Endothelial cell (in vitro differentiated cells): ENCODE measurements at places on chromosomes 2 and 18.

DNA sequence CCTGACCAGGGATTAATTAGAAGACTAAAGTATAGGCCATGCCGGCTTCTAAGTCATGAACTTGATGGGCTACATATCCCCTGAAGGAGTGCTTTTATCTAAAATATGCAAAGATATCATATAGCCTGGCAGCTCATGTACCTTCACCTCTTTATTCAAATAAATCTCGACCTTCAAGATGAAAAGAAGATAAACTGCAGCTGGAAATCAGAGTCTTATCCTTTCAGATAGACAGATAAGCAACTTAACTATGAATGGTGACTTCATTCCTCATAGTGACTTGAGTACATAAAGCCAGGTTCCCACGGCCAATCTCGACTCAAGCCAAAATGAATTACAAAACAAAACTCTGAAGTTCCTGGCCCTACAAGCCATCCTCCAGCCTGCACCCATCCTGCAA lies 165.3 kb upstream of the KLHL29 start:
- no peak for DNase-seq

DNA sequence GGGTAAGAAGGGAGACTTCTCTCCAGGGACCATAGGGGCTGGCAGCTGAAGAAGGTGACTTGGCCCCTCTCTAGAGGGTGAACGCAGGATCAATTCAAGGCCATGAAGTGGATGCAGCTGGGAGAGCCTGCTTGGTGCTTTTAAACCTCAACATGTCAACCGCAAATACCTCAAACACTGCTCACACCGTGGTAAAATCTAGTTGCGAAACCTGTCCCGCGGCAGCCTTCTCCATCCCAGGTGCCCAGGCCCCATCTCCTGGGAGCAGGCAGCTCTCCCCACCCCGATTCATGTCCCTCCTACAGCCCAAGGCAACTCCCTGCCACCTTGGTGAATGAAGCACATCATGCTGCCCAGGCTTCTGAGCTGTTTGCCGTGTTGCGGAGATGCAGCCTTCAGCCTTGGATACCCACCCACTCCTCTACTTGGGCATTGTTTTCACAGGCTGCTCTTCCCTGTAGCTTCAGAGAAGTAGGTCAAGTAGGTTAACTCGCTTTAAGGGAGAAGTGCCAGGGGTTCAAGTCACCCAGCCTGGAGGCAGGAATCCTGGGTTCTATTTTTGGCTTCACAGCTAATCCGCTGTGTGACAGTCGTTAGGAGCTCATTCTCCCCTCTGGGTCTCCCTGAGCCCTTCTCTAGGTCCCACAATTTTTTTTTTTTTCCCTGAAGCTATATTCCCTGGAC lies 6.2 kb upstream of the EFR3B start:
- DNase-seq: no peak

DNA sequence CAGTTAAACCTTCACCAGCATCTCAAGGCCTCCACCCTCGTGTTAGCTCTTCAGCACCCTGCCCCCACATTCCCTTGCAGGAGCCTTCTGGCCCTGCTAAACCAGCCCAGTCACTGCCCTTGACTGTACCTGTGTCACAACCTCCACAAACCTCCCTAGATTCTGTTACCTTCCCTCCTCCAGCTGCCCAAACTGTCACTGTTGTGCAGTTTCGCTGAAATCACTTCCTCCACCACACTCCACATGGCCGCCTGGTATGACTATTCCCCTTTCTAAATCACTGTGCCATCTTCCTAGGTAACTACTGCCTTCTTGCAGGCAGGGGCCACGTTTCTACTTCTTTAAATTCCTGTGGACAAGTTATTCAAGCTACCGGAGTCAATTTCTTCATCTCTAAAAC lies 160.2 kb downstream of the GALNT14 start:
- DNase-seq: no peak

DNA sequence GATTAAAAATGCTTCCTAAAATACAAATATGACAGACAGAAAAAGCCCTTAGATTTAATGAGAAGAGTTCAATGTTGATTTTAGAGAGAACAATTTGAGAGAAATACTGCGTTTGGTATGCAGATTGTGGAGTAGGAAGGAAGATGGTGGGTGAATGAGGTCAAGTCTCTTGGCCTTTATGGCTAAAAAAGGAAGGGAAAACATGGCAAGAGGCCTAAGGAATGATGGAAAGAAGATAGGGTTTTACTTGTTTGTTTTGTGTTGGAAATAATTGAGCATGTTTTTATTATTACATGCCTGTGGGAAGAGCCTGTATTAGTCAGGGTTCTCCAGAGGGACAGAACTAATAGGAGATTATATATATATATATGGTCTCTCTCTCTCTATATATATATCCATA lies 318.1 kb downstream of the TRIB2 start:
- no peak for DNase-seq

DNA sequence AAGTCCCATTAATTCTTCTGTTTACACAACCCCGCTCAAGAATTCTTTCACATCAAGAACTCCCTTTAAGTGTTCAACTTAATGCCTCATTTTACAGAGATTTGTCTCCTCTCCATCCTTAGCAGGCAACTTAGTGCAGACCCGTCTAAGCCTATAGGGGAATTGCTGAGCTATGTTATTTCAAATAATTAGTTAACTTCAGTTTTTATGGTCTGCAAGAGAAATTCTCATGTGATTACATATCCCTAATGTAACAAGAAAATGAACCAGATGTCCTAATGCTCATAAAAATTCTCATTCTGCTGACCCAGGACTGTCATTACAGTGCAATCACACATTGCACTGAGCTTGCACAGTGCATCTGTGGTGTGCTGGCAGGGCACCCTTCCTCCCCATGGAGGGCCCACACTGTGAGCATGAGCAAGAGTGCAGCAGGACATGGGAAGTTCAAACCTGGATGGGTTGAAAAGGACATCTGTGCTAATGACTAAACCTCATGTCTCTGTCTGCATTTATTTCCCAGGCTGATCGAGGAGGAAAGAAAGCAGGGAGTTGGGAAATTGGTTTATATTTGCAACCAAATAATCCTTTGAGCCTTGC lies 97.1 kb downstream of the COL5A2 start:
- DNase-seq: no peak

DNA sequence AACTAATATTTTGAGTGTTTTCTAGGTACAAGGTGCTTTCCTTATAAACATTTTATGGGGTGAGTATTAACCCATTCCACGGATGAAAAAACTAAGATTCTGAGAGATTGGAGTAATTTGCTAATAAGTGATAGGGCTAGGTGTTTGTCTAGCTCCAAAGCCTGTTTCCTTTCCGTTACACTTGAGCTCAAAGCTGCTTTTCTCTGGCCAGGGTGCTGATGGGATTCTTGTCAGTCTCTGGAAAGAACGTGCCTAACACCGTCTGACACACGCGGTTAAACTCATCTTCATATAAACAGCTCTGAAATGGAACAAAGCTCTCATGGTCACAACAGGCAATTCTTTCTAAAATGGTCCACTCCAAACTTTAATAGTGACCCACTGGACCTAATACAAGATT lies 2.0 kb upstream of the ANKRD29 start:
- DNase-seq: no peak

DNA sequence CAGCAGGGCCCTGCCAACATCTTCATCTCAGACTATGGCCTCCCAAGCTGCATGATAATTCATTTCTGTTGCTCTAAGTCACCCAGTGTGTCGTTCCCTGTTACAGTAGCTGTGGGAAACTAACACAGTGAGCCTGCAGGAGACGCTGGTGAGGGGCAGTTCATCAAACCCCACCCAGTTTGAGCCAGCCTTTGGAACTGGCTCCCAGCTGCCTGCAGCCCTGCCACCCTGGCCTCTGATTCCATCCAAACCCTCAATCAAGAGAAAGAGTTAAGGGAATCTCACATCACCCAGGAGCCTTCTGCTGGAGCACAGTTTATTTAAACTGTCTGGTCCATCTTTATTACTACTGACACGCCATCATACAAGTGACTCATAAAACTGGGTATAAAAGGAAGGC lies 64.9 kb upstream of the ZCCHC2 start:
- DNase-seq: no peak

DNA sequence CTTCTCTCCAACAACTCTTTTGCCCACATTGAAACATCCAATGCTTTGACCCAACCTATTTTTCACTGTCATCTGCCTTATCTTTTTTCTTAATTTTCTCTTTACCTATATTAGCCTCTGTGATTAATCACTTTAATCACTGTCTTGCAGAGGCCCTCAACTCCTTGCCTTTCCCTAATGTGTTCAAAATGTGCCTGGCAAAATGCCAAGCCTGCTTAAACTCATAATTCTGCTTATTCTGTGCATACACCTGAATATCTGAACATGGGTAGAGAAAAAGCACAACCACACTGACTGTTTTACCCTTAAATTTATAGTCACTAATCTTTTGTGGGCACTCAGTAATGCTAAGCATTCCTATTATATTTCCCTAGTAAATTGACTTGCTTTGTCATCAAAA lies 63.0 kb upstream of the GALNT13 start:
- no peak for DNase-seq

GRCh38 chr2:9678544-9678943 lies 47.7 kb upstream of the YWHAQ start:
- DNase-seq: no peak

- no peak for DNase-seq
Measured at GRCh38 chr2:65159906-65160305, 30.0 kb upstream of the RAB1A start.

DNA sequence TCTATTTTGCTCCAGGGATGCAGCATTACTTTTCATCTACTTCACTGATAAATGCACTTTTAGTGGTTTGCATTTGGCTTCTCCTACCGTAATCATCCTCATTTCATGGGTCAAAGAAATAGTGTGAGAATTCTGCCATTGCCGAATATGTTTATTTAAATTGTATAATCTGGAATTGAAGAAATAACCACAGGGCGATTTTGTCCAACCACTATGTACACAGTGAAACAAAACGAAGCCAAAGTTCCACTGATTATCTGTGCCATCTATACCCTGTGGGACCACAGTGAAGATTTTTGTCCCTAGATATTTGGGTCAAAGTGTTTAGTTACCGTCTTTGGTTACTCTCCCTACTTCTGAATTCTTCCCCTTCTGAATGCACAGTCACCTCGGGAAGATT lies 888.6 kb upstream of the NRXN1 start:
- no peak for DNase-seq

DNA sequence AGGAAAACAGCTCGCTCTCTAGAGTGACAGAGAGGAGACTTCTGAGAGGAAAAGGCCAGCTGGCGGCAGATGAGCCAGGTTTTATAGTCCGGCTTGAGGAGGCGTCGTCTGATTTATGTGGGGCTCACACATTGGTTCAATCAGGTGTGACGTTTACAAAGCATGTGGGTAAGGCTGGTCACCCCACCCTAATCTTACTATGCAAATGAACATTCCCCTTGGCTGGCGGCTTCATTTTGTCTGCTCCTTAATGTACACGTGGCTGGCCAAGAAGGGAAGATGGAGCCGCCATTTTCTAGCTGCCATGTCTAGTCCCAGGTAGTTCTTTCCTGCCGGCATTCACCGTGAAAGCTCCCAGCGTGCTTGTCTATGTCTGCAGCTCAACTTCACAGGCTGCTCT lies 299.1 kb upstream of the SPRED2 start:
- no peak for DNase-seq

DNA sequence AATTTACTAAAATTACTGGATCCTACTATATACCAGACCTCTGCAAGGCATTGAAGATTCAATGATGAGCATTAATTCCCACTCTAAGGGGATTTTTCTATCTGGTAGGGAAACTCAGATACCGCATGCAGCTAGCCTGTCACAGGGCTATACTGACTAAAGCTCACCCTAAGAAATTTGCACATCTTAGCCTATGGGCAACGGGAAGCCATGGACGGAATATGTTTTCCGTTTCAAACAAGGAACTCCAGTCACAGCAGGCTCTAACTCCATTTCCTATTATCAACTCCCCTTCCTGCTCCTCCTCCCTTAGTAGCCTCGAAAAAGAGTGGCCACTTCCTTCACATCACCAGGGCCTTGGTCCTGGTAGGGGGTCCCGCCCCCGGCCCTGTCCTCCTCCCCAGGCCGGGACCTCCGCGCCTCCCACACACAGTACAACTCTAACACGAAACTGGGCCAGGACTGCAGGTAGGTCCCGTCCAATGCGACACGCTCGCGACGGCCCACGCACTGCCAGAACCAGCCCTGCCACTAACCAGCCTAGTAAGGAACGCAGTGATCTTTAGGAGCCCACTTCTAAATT lies 659 bp upstream of the COX5B start:
- DNase-seq: peak; percentile 33

GRCh38 chr2:71618327-71619113 lies 165.2 kb downstream of the DYSF start:
- peak; percentile 5 for DNase-seq

- DNase-seq: no peak
Measured at GRCh38 chr18:75047240-75047961, 161.5 kb downstream of the PTGR3 start.

- DNase-seq: peak; percentile 57
Measured at GRCh38 chr2:190679813-190680591, 31.1 kb downstream of the NAB1 start.

DNA sequence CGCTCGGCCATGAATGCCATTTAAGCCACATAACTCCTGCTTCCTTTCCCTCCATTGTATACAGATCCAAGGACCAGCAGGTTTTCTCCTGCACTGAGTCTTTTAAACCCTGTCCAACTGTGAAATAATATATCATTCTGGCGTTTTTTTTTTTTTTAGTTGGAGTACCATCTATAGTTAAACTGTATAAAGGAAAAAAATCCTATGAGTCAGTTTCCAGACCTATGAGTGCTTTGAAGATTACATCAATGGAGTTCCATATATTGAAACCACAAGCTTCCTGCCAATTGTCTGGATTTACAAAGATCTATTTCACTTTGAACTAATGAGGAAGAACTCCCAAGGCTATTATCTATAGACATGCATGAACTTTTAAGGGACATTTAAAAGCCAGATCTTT lies 2.4 kb upstream of the MALT1 start:
- no peak for DNase-seq

DNA sequence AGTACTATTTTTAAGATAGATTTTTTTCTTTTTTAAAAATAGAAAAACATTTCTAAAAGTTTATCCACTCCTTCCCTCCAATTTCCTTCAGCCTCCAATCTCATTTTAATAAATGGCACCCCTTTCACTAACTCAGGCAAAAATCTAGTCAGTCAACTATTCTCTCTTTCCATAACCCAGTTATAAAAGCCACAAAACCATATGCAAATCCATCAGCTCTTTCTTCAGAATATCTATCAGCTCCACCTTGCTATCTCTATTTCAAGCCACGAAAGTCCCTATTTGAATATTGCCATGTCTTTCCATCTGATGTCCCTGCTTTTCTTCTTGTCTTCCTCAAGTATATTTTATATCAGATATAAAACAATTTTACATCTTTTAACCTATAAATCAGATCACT lies 397.1 kb downstream of the ERBB4 start:
- no peak for DNase-seq

DNA sequence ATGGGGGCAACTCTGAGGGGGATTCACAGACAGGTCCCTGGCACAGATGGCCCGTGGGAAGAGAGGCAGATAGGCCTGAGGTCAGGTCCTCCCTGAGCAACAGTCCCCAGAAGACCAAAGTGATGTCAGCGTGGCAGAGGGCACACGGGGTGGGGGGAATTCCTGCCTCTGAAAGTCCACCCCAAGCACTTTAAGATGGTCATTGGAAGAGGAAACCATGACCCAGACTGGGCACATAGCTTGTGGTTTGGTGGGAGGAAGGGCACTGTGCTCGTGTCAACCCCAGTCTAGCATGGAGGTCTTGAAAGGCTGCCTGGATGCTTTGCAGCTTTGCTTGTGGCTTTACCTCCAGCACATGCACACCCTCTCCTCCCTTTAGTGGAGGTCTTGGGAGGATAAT lies 38.0 kb upstream of the SIX2 start:
- no peak for DNase-seq
